GM12865 (cell line): ENCODE measurements at places on chromosomes 5 and 9.

- no peak for DNase-seq
These were observed 6.0 kb upstream of the BOD1 start for GRCh38 chr5:173622183-173623047.

DNA sequence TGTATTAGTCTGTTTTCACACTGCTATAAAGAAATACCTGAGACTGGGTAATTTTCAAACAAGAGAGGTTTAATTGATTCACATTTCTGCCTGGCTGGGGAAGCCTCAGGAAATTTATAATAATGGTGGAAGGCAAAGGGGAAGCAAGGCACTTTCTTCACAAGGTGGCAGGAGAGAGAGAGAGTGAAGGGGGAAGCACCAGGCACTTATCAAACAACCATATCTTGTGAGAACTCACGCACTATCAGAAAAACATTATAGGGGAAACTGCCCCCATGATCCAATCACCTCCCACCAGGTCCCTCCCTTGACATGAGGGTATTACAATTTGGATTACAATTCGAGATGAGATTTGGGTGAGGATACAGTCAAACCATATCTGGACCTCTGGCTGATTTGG, 34.7 kb downstream of the ADRB2 start:
- DNase-seq = no peak

DNA sequence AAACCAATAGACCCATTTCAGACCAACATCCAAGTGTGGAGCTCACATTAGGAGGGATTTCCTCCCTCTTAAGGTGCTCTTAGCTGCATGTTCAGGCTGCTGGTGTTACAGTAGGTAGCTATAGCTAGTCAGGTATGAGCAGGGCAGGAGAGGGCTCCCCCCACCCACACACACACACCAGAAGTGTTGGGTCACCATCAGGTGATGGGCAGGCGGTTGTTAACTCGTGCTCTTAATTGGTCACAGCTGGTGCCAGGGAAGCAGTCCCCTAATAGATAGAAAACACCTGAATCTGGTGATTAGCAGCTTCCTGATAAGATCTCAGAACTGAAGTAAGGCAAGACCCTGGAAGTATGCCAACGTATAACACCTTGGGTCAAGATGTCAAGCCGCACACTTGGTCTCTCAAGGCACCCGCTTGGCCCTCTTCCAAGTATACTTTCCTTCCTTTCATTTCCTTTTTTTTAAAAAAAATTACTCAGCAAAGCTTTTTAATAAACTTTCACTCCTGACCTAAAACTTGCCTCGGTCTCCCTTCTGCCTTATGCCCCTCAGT, 532.4 kb downstream of the DNAH5 start:
- no peak for DNase-seq

GRCh38 chr9:130938652-130939404, at the start of gene FIBCD1:
FIBCD1 (minus strand) TSS chr9:130939247; CDS start chr9:130938607, 640 bp downstream.
- DNase-seq = peak; percentile 57

GRCh38 chr5:94250985-94251384, 367.4 kb downstream of the KIAA0825 start:
- no peak for DNase-seq

GRCh38 chr5:176446884-176447590, 1.1 kb upstream of the FAF2 start:
- peak; percentile 3 for DNase-seq

GRCh38 chr5:177083357-177083756, 3.4 kb upstream of the FGFR4 start:
- no peak for DNase-seq

DNA sequence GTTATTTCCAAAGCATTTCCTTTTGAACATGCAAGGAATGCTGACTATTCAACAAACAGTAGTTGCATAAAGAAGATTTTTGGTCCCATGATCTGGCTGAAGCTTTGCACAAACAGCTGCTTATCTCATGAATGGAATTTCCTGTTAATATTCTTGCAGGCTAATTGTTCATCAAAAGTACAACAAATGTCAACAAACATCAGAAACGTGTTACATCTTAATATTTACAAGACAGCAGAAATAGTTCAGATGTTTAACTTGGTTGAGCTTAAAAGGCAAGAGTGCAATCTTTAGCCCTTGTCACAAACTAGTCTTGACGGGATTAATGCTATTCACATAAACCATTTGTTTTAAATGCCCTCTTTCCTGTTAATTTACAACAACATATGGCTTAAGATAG, 47.9 kb upstream of the BASP1 start:
- DNase-seq = no peak

DNA sequence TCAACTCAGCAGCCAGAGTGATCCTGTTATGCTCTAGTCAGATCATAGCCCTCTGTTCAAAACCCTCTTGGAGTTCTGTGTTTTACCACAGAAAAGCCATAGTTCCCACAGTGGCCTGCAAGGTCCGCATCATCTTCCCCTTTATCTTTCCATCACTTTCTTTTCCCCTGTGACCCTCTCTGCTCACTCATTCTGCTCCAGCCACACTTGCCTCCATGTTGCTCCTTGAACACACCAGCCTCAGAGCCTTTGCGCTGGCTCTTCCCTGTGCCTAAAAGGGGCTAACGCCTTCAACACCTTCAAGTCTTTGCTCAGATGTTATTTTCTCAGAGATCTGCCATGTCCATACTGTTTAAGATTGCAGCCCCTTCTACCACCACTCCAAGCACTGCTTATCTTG, 26.3 kb downstream of the CSF2 start:
- DNase-seq = no peak

DNA sequence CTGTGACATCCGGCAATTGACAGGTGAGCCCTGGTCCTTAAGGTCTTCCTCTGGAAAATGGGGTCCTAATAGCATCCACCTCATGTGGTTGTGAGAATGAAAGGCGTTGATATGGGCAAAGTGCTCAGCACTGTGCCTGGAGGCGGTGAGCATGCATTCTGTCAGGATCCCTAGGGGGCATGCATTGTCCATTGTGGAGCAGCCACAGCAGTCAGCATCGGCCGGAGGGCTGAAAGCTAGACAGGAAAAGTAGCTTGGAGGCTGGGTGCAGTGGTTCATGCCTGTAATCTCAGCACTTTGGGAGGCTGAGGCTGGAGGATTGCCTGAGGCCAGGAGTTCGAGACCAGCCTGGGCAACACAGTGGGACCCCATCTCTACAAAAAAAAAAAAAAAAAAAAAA, 122.2 kb downstream of the LHX2 start:
- no peak for DNase-seq

DNA sequence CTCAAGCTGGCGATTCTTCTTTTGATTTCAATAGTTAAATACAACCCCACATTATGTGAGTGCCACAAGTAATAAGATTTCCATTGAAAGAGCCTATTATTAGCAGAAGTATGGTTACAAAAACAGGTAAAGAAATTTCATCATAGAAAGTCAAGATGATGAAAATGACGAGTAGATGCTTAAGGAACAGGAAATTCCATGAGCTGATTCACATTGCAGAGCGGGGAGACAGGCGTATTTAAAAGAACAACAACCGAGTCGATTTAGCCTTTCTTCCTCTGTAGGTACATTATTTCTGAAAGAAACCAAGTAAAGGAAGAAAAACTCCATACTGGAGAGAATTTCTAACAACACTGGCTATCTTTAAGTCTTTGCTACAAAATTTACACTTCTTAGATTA, 310.4 kb downstream of the SLF1 start:
- no peak for DNase-seq

DNA sequence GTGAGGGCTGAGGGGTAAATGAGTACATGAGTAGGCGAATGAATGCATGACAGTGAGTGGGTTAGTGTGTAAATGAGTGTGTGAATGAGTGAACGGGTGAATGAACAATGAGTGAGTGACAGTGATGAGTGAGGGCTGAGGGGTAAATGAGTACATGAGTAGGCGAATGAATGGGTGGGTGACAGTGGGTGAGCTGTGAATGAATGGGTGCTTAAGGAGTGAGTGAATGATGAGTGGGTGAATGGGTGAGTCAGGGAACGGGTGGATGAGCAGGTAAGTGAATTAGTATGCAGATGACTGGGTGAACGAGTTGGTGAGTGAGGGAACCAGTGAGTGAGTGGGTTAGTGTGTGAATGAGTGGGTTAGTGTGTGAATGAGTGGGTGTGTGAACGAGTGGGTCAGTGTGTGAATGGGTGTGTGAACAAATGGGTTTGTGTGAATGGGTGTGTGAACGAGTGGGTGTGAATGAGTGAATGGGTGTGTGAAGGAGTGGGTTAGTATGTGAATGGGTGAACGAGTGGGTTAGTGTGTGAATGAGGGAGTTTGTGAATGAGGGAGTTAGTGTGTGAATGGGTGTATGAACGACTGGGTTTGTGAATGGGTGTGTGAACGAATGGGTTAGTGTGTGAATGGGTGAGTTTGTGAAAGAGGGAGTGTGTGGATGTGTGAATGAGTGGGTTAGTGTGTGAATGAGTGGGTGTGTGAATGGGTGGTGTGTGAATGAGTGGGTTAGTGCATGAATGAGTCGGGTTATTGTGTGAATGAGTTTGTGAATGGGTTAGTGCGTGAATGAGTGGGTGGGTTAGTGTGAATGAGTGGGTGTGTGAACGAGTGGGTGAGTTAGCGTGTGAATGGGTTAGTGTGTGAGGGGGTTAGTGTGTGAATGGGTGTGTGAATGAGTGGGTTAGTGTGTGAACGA, 32.9 kb downstream of the NKD2 start:
- no peak for DNase-seq

DNA sequence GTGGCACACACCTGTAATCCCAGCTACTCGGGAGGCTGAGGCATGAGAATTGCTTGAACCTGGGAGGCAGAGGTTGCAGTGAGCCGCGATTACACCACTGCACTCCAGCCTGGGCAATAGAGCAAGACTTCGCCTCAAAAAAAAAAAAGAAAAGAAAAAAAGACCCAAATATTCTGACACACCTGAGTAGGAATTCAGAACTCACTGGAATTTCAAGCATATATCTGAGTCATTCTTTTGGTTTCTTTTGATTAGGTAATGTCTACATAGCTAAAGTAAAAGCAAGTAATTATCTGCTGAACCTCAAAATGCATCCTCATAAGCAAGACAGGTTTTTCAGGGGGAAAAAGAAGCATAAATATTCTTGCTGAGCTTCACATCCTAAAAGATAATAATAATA, 35.9 kb downstream of the ANKRD31 start:
- no peak for DNase-seq

- peak; percentile 73 for DNase-seq
These were observed 25.7 kb downstream of the SYK start for GRCh38 chr9:90827181-90827871.
